ENCODE measurements at places on chromosomes 7 and 10. TPM values are rescaled to one million over a fixed set of nuclear protein-coding genes. Genes with fewer than 3 reads are reported as not detected.

Gene HTR5A
- total RNA-seq, result not detected

Gene ITGB8
- 399 TPM for total RNA-seq

Gene CCDC3
- under 0.01 TPM for total RNA-seq

Gene CALHM1
- total RNA-seq, result not detected

Gene LRRC18
- not detected for total RNA-seq

Gene FRMD4A
- total RNA-seq, result 18.6 TPM

Gene PDSS1
- 6.9 TPM for total RNA-seq

Gene IKZF1
- total RNA-seq, result 2.4 TPM

Gene WNT8B
- not detected for total RNA-seq

DNA sequence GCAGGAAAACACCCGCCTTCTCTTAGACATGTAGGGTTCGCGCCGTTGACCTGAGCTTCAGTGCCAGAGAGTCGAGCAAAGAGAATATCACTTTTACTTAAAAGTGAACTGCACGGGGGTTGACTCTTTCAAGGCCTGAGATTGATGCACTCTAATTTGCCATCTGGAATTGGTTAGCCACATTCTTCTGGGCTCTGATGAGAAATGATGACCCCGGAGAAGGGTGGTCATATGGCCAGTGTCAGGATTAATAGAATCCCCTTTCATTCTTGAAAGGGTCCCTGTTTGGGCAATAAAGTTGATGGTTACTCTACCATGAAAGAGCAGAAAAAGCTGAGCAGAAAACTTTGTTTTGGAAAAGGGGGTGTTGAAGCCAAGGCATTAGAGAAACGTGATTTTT, 31.2 kb downstream of the GRK5 start:
- no peak for DNase-seq

DNA sequence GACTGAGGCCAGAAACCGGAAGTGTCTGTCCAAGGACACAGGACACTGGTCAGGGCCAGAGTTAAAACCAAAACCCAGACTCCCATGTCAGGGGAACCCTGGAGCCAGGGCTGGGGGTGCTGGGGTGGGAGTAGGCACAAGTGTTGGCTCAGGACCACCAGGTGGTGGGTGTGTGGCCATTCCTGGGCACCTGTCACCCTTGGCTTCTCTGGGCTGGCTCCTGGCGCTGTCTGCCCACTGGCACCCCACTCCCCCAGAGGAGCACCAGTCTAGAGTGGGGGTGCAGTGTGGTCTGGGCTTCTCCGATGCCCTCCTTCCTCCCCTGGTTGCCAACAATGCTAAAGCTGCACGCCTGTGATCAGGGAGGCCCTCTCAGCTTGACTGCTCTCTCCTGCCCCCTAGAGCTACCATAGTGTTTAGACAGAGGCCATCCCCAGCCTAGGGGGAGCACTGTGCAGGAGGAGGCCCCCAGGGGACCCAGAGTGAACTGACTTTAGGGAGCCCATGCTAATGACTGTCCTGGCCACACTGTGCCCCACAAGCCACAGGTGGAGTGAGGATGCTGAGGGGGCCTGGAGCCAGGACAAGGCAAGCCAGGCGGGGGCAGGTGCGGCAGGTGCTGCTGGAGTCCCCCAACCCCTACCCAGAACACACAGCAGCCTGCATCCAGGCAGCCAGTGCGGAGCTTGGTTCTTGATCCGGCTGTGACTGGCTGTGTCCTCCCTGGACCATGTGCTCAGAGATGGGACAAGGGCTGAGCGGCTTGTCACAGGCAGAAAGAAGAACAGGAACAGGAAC, 11.0 kb downstream of the RASGEF1A start:
- DNase-seq, result peak; percentile 5

DNA sequence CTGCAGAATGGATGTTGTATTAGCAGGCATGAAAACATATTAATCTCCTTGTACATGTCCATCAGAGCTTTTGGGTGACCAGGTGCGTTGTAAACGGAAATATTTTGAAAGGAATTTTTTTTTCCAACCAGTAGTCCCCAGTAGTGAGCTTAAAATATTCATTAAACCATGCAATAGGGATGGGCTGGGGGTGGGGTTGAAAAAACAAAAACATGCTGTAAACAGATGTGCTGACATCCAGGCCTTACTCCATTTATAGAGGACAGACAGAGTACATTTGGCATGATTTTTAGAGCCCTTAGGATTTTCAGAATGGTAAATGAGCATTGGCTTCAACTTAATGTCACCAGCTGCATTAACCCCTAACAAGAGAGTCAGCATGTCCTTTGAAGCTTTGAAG, 50.2 kb downstream of the PTPN12 start:
- DNase-seq, result no peak

DNA sequence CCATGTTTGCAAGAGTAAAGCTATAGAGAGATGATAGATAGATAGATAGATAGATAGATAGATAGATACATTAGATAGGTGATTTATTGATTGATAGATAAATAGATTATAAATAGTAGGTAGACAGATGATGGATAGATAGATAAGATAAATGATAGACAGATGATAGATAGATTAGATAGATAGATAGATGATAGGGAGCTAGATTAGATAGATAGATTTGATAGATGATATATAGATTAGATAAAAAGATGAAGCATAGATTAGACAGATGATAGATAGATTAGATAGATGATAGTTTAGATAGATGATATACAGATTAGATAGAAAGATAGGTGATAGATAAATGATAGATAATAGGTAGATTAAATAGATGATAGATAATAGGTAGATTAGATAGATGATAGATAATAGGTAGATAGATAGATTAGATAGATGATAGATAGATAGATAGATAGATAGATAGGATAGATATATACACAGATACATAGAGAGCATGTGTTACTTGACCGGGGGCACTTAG, 243.3 kb upstream of the FOXK1 start:
- no peak for DNase-seq

DNA sequence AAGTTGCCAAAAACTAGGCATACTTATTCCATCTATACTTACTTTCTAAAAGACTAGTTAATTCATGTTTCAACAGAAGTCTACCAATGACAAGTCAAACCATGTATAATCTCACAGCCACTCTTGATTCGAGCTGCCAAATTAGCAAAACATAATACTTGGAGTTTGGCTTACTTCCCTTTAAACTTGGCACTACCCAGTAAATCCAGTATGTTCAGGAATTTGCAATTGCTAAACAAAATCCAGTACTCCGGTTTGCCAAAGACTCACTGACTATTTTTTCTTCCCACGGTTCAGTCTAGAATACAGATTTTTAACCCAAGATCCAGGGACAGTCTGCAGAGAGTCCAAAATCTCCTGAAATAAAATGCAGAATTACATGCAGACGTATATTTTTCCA, 4.6 kb downstream of the OAT start:
- peak; percentile 19 for DNase-seq

DNA sequence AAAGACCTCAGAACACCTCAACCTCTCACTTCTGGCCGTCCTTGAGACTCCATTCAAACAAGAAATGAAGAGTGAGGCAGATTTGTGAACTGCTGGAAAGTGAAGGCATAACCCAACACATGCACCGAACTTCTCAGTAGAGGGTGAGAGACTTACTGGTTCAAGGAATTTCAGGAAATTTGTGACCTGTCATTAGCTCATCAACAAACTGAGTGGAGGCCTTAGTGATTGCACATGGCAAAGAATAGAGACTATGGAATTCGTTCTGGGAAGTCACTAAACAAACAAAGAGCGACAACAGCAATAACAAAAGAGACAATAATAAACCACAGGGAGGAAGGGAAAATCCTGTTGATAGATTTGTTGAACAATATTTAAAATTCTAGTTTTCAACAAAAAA, 125.0 kb upstream of the AKR1E2 start:
- no peak for DNase-seq

- DNase-seq, result no peak
Observed at GRCh38 chr10:73262880-73263555, 10.6 kb upstream of the MRPS16 start.

GRCh38 chr10:132624847-132625471, 87.4 kb downstream of the INPP5A start:
- DNase-seq, result no peak

DNA sequence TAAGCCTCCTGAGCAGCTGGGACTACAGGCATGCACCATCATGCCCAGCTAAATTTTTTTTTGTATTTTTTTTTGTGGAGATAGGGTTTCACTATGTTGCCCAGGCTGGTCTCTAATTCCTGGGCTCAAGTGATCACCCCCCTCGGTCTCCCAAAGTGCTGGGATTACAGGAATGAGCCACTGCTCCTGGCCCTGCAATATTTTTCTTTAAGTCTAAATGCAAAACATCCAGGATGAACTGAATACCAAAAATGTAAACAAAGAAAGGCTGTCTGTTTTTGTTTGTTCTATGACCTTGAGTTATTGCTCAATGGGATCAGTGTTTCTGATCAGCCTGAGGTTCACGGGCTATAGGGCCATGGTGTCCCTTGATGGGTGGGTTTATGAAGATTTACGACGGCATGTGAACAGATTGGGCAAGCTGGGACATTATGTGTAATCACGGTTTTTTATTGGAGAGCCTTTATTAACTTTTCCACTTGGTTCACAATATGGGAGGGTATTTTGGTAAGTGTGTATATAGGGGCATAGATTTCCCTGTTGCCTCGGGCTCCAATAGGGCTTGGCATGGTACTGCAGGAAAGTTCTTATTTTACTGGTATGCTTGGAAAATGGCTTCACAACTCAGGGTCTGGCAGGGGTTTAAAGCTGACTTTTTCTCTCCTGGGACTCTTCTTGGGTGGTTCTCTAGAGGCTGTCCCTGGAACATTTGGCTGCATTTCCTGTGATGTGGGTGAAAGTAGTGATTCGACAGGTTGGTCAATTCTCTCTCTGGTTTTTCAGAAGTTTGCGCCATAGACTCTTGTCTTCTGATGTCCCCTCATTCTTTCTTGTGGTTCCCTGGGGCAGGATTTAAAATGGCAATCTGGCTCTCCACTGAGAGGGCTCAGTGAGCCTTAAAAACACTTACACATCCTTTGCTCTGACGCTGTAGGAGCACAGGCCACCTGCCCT, 41.6 kb downstream of the MRPS33 start:
- peak; percentile 20 for DNase-seq

DNA sequence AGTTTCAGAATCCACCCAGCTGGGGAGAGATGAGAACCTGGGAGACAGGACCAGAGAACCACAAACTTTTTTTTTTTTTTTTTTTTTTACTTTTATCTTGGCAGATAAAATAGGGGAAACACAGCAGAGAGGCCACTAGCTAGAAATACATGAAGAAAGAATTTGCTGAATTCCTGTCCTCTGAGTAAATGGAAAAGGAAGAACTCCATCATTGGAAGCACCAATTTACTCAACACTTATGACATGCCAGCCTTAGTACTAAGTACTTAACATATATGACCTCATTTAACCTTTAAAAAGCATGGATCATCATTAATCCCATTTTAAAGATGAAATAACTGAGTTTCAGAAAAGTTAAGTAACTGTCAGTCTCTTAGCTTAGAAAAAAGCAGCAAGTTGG, 343.0 kb upstream of the NPSR1 start:
- peak; percentile 31 for DNase-seq

DNA sequence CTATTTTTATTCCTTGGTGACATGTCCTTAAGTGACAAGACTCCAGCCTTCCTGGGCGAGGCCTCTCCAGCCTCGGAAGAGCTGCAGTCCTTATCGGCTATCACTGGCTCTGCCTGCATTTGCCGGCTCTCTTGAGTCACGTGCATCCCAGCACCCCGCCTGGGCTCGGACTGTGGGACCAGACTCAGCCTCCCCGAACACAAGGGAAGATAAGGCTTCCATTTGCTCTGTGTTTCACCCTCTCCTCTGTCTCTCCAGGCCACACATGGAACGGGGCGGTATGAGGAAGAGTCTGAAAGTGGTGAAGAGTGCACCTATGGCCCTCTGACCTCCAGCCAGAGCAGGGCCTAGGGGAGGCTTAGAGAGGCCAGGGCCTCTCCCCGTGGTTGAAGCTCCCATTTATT, 4.7 kb downstream of the GDF2 start:
- DNase-seq, result no peak

GRCh38 chr10:102410429-102411073, 8.0 kb downstream of the PSD start:
- no peak for DNase-seq

GRCh38 chr10:70887804-70888800, at the start of gene PCBD1:
Gene PCBD1, minus strand, starts transcription at chr10:70888565. Its CDS starts 32 bp downstream, at chr10:70888533.
- peak; percentile 44 for DNase-seq

- DNase-seq, result no peak
Observed at GRCh38 chr7:107816011-107816566, 13.1 kb upstream of the SLC26A3 start.

GRCh38 chr7:144086730-144087129, 652 bp downstream of the OR2A12 start:
- DNase-seq, result no peak

GRCh38 chr10:81116990-81117389, 579.3 kb downstream of the SH2D4B start:
- DNase-seq, result no peak

GRCh38 chr7:33841031-33841430, 64.3 kb upstream of the BMPER start:
- DNase-seq, result no peak

GRCh38 chr7:77687747-77688144, 8.5 kb upstream of the RSBN1L start:
- no peak for DNase-seq

- DNase-seq, result no peak
Observed at GRCh38 chr10:29057822-29058331, 231.0 kb upstream of the LYZL1 start.
